Stimulated activated CD8-positive, alpha-beta memory T cell treated with anti-CD3 and anti-CD28 coated beads, Interleukin-2, amount 100 ng/mL, for 1 hour (primary cell): ENCODE measurements at places on chromosomes 6 and 20.

GRCh38 chr6:141562851-141563763, 569.6 kb upstream of the GJE1 start:
- DNase-seq: peak; percentile 41

DNA sequence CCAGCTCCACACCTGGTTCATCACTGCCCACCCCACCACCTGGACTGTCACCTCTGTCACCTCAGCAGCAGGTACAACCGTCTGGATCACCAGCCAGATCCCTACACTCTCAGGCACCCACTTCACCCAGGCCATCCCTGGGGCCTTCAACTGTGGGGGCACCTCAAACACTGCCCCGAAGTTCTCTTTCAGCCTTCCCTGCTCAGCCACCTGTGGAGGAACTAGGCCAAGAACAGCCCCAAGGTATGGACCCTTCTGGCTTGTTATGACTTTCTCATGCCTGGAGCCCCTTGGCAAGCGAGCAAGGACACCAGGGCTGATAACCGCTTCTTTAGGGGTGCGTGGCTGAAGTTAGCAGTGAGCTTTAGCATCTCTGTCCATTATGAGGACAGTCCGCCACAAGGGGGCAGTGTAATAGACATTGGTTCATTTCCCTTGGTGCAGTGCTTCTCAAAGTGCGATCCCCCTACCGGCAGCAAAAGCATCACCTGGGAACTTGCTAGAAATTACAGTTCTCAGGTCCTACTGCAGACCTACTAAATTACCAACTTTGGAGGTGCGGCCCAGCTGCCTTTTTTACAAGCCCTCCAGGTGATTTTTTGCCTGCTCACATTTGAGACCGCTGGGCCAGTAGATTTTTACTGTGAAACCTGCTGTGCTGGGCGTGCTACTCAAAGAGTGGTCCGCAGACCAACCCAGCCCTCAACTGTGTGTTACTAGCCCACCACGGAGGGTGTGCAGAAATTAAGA, 32.5 kb downstream of the PNPLA1 start:
- DNase-seq: peak; percentile 83

- DNase-seq: no peak
Measured at GRCh38 chr20:38275815-38276550, 15.4 kb upstream of the KIAA1755 start.

DNA sequence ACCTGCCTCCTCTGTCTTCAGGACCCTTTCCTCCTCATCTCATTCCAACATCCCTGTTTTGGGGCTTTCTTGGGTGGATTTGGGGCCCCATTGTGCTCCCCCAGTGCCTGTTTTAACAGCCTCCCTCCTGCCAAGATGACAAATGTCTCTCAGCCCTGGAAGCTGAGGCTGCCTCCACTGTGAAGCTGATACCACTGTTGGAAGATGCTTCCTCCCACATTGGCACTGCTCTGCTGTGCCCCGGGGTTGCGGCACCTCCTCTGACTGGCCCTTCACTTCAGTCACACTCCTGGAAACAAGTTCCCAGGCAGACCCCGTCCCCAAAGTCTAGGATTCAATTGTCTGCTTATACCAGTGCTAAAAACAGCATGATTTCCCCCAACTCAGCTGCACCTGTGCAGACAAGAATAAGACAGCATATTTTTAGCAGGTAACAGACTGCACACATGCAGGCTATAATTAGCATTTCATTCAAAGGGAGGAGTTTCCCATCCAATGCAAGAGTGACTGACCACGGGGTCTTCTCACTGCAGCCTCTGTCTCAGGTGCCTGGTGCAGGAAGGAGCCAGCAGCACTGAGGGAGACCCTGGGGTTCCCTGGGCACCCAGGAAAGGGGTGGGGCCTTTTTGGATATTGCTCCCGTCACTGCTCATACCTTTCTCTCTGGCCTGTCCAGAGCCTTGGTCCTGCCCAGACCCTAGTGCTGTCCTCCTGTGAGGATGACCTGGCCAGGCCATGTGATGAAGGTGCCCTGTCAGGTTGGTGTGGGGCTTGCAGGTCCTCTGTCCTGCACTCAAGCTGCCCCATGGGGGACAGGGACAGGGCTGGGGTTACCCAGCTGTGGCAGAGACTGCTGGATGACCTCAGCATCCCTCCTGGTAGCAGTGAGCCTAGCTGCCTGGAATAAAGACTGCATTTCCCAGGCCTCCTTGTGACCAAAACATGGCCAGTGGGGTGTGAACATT, 31.5 kb upstream of the SULF2 start:
- DNase-seq: no peak

DNA sequence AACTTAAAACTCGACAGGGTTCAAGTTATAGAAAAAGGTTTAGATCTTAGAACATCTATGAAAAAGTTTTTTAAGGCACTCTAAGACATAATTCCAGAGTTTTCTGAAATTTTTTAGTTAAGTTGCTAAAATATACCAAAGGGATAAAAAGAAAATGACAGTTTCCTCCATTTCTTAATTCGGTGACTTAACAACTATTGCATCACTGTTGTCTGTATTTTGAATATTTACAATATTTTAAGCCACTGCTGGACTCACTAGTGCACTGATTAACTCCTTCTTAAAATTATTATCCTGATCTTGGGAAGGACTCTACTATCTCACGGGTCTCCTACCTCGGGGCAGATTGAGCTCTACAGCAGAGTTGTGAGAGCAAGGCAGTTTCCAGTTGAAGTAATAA, 91.0 kb downstream of the ADGB start:
- DNase-seq: no peak

- DNase-seq: no peak
Measured at GRCh38 chr6:32178547-32179440, 589 bp downstream of the RNF5 start.

DNA sequence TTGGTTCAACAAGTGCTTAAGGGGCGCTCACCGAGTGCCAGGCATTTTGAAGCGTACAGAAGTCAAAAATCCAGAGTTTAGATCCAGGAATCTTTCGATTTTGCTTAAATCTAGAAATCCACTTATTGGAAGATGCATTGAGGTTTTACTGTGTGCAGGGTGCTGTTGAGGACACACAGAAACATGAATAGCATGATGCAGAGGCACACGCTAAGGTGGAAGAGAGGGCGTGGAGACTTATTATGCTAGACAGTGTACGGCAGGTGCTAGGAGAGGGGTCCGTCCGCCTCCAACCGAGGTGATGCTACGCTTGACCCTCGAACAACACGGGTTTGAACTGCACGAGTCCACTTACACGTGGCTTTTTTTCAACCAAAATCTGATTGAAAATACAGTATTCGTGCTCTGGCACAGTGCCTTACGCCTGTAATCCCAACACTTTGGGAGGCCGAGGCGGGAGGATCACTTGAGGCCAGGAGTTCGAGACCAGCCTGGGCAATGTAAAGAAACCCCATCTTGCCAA, 1.0 kb upstream of the KIF13A start:
- DNase-seq: no peak

- DNase-seq: no peak
Measured at GRCh38 chr6:106470316-106470715, 109.8 kb downstream of the CRYBG1 start.

GRCh38 chr6:32397252-32397920, 9.6 kb downstream of the BTNL2 start:
- DNase-seq: no peak

DNA sequence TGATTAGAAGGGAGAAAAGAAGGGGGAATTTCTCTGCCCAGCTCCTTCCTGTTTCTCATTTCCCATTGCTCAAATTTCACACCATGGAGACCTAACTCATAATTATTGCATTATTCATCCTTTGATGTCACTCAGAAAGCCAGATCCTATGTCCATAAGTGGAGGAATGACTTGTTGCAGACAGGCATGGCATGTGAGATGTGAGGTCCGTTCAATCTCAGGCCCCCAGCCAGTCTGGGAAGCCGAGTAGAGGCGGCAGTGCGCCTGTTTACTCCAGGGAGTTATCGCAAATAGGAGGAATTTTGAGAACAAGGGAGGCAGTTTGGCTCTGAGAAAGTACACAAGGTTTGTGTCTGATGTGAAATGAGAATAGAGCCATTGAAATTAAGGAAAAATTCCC, 26.9 kb upstream of the MOCS1 start:
- no peak for DNase-seq

DNA sequence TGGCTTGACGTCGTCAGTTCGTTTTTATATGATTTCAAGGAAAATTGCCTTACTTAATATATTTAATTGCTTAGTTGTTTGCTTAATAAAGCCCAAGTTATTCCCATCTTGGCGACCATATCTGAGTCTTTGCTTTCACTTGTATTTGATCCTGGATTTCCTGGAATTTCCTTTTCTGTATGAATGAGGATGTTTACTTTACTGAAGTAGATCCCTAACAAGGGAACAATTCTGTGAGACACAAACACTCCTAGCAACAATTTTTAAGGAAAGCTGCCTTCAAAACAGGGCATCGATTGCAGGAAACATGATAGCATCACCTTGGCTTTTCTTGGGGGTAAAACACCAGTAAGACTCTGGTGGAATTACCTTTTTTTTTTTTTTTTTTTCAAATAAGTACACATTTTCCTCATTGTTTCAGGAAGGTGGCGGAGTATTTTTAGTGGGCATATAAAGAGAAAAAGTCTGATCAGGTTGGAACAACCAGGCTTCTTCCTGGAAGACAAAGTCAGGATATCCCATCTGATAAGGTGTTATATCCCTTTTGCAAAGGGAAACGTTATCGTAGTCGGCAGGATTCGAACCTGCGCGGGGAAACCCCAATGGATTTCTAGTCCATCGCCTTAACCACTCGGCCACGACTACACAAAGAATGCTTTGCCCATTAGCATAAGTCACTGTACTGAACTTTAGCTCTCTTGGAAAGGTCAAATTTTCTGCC, 68.5 kb upstream of the ZNF184 start:
- DNase-seq: no peak

GRCh38 chr6:34547701-34548644, 8.2 kb downstream of the SPDEF start:
- DNase-seq: no peak

GRCh38 chr20:6976106-6976900, 208.8 kb downstream of the BMP2 start:
- no peak for DNase-seq

GRCh38 chr6:53109612-53110011, 39.0 kb downstream of the GCM1 start:
- DNase-seq: no peak

DNA sequence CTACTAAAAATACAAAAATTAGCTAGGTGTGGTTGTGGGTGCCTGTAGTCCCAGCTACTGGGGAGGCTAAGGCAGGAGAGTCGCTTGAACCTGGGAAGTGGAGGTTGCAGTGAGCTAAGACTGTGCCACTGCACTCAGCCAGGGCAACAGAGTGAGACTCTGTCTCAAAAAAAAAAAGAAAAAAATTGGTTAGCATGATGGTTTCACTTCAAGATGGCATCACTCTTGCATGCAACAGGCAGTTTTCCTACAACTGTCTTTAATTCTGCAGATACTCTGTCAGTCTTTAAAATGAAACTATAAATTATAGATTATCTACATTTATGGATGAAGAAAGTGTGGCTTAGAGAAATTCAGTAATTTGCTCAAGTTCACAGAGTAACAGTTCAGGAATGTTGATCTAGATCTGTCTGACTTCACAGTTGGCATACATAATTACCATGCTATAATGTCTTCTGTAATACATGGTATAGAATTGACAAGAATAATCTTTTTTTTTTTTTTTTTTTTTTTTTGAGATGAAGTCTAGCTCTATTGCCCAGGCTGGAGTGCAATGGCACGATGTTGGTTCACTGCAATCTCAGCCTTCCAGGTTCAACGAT, 27.0 kb downstream of the ITCH start:
- DNase-seq: no peak

GRCh38 chr6:142870787-142871415, 74.1 kb downstream of the HIVEP2 start:
- DNase-seq: no peak

DNA sequence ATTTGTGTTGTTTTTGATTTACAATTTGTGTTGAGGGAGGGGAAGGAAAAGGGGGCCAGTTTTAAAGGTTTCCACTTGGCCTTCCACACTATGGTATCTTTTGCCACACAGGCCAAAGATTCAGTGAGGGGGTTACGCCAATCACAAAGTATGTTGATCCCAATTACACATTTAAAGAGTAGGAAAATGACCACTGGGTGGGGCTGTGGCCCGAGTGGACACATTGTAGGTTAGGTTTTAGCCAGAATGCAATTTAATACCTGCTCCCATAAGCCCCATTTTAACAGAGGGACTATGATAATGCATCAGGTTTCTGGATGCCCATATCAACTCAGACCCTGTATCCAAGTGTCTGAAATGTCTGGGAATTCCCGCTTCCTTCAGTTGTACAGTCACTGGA, 15.6 kb downstream of the VGLL2 start:
- DNase-seq: no peak

DNA sequence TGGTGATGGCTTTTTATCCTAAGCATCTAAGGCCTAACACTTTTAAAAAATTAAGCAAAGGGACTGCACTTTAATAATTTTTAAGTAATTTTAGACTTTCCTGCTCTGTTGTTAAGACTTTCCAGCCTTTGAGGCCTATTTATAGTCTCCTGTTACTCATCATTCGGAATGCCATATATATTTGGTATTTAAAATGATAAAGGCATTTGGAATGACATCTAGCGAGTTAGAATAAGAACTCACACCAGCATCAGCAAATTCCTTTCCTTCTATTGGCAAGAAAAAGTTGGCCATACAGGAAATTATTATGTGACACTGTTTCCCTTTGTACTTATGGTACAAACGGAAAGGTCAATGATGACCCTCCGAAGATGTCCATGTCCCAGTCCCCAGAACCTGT, 88.1 kb upstream of the STMND1 start:
- no peak for DNase-seq

DNA sequence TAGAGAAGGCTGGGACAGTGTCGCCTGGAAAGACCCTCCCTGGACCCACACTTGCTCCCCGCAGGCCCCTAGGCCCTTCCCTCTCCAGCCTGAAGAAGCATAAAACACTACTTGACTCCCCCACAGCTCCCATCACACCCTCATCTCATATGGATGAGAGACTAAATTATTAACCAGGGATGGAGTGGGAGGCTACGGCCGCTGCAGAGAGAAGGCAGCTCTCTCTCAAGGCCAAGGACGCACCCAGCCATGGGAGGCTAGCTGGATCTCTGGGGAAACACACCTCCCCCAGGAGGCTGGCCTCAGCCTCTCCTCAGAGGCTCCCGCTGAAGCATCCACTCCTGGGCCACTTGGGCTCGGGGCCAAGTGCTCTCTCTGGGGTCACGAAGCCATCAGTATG, 102.5 kb downstream of the GRM4 start:
- no peak for DNase-seq
